ENCODE measurements at places on chromosomes 2 and 18.

- DNase-seq: no peak
Observed at GRCh38 chr2:230723363-230723762, 10.7 kb downstream of the CAB39 start.

- no peak for DNase-seq
Observed at GRCh38 chr2:56224316-56224715, 40.5 kb downstream of the CCDC85A start.

- DNase-seq: no peak
Observed at GRCh38 chr2:150127995-150128394, 359.5 kb downstream of the RND3 start.

DNA sequence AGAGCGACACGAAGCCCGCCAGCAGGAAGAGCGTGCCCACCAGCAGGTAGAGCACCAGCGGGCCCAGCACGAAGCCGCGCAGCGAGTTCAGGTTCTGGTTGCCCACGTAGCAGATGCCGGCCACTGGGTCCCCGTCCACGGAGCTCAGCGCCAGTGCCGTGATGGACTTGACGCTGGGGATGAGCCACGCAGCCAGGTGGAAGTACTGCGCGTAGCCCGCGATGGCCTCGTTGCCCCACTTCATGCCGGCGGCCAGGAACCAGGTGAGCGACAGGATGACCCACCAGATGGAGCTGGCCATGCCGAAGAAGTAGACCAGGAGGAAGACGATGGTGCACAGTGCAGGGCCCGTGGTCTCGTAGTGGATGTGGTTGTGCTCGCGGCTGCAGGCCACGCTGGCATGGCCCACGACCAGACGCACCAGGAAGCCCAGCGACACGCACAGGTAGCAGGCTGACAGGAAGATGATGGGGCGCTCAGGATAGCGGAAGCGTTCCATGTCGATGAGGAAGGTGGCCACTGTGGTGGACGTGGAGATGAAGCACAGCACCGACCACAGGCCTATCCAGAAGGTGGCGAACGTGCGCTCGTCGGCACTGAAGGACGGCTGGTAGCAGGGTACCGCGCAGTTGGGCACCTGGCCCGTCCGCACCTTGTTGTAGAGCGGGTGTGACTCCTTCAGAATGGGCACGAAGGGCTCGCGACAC lies 2.1 kb downstream of the FZD5 start:
- peak; percentile 56 for DNase-seq

DNA sequence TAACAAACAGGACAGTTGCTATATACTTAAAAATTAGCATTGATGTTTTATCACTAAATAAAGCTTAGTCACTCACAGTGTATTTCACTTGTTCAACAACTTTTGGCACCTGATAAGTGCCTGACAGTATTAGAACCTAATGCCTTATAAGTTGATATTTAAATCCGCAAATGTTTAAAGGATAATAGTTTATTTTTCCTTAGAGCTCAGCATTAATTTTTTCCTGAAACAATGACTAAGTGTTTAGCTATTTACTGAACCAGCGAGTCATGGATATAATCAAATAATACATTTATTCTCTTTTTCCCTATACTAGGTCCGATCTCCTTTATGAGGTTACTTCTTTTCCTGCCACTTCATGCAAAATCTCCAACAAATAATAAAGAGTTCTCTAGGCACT lies 146.0 kb upstream of the PGAP1 start:
- no peak for DNase-seq

DNA sequence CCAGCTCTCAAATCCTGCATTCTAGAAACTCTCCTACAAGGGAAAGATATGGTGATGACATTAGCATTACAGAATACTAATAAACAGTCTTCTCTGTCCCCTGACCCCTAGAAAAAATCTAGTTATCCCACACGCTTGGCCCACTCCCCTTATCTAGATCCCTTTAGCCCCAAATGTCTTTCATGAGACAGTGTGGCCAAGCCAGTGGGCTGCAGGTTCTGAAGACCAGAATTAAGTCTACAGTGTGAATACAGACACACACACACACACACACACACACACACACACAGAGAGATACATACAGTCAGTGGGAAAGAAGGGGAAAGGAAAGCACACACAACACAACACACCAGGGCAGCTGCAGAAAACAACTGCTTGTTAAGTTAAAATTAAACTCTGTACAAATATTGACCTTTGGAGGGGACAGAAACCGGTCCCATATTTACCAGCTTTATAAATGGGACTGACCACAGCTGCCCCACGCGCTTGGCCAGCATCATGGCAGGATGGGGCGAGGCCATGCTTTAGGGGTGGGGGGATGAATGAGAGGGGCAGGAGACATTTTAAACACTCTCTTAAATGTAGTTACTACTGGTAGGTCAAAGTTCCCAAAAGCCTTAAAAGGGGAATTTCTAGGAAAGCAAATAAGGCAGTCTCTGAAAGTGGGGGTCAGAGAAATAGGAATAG lies 49.1 kb downstream of the NHEJ1 start:
- DNase-seq: no peak

GRCh38 chr2:98759827-98760625 lies 29.1 kb upstream of the MGAT4A start:
- DNase-seq: no peak

- peak; percentile 85 for DNase-seq
Observed at GRCh38 chr2:192194265-192194865, 368 bp downstream of the TMEFF2 start.

DNA sequence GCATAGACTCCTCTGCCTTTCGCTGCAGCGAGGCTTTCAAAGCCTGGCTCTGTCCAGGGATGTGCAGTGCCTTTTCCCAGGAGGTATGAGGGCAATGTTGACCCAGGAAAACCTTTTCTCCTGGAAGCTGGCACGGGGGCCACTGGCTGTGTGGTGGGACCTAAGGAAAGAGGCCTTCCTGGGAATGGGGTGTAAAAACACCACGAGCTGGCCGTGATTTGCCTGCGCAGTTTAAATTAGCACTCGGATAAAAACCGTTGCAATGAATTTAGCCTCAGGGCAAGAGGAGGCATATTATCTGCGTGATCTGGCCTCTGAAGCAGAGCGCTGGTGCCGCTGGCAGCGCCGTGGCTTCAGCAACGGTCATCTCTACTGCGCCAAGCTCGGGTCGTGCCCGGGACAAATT lies 3.0 kb downstream of the OSR1 start:
- no peak for DNase-seq

- DNase-seq: no peak
Observed at GRCh38 chr2:174333017-174333371, 1.8 kb upstream of the SP9 start.

- no peak for DNase-seq
Observed at GRCh38 chr2:121220995-121221394, 64.0 kb downstream of the TFCP2L1 start.

DNA sequence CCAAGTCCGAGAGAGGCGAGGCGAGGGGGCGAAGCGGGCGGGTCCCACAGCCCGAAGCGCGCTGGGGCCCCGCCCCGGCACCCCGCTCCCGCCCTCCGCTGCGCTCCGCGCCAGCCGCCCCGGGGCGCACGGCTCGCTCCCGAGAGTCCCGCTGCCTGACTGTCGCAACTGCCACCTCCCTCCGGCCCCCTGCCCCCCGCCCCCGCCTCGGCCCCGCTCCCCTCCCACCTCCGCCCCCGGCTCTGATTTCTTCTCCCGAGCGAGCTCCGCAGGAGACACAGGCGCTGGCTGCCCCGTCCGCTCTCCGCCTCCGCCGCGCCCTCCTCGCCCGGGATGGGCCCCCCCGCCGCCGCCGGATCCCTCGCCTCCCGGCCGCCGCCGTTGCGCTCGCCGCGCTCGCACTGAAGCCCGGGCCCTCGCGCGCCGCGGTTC lies at the start of gene WNT6:
WNT6 (plus strand) TSS at position 250 of the 432 bp plus-strand sequence. CDS start 233 bp downstream, outside the sequence.
- no peak for DNase-seq

DNA sequence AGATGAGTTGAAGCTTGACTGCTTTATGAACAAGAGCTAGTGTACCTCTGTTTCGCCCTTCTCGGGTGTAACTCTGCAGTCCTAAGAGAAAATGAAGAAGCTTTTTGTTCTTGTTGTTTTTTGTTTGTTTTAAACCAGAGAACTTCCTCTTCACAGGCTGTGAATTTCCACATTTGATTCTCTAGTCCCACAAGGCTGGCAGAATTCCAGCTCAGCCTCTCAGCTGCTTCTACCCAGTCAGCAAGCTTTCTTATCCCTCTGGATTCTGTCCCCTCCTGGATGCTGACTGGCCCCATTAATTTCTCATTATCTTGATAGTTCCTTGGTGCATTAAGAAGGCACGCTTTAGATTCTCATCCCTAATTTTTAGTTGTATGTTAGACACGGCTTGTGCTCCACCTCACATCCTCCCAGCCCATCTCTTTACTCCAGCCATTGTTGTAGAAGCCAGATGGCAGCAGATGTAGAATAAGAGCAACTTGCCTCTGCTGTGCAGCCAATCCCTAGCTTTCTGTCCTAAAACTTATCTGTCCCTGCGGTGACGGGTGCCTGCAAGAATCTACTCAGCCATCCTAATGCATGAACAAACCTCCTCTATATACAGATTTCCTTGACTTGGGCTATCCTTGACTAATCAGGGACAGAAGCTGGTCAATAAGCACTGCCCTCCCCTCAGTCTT lies 12.3 kb upstream of the RESP18 start:
- peak; percentile 43 for DNase-seq

DNA sequence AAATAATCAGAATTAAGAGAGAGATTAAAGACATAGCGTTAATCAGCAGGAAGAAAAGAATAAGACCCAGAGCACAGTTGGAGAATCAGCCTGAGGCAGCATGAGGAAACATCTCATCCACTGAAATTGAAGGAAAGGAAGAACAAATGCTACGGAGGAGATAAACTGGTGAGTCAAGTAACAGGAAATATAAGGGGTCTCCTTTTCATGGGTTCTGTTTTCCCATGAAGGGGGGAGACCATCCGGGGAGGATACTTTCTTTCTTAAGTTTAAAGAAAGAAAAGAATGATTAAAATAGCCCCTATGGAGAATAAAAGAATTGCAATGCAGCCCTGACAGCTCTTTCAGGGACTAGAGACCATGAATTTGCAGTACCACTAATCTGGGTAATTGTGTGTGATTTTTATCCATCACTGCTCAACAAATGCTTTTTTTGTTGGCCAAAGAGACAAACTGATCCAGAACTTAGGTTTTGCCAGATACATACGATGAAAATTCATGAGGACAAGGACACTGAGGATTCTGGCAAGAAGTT lies 17.7 kb downstream of the ROCK2 start:
- no peak for DNase-seq

GRCh38 chr18:40866013-40866645 lies 1088.9 kb upstream of the PIK3C3 start:
- no peak for DNase-seq

DNA sequence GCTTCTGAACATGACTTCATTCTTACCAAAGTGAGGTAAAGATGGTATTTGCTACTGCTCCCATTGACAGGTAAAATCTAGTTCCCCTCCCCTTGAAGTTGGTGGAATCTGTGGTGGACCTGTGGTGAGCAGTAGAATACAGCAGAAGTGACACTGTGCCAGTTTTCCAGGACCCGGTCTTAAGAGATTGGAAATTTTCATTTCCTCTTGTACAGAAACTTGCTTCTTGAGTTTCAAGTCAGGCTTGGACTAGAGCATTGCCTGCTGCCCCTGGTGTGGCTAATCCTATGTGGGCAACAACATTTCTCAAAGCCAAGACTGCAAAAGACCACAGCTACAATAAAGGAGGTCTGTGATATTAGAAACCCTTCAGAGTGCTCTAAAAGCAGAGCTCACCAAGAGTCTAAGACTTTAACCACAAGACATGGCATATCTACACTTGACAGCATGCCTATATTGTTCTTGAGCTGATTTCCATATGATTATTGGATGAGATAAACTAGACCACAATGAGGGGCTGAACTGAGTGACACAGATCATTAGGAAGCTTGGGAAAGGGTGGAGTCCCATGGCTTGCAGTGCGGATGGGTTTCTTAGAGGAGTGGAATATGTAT lies 458.1 kb downstream of the BCL11A start:
- DNase-seq: no peak

DNA sequence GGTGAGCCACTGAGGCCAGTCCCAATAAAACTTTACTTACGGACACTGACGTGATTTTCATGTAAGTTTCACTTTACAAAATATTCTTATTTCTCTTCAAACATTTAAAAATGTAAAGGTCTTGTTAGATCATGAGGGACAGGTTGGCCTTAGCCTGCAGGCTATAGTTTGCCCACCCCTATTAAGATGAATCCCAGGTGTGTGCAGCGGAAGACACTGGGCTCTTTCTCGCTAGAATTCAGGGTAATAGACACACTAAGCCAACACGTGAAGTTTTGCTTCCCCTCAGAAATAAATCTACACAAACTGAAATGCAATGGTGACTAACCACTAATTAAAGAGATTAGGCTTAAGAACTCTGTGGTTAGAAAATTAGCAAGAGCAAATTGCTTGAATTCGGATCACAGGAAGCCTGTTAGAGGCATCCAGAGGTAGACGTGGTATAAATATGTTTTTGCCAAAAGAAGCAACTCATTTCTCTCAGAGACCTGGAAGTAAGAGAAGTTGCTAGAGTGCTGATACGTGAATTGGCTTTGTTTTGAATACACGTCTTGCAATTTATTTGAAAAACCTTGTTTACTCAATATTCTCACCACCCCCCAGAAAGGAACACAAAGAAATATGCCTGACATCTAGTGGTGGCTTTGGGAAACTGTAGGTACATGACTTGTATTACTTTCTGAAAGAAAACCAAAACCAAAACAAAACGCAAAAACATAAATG lies 151.6 kb downstream of the DTNB start:
- DNase-seq: peak; percentile 55

DNA sequence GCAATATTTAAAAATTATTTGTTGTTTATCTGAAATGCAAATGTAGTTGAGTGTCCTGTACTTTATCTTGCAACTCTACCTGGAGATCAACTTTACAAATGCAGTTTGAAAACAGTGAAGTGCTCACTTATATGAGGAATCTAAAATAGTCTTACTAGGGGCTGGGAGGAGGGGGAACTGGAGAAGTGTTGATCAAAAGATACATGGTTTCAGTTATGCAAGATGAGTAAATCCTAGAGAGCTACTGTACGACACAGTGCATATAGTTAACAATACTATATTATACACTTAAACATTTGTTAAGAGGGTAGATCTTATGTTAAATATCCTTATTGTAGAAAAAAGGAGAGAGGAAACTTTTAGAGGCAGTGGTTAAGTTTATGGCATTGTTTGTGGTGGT lies 241.9 kb downstream of the BCL11A start:
- DNase-seq: no peak

- no peak for DNase-seq
Observed at GRCh38 chr18:23970161-23971096, 44.1 kb upstream of the TTC39C start.

DNA sequence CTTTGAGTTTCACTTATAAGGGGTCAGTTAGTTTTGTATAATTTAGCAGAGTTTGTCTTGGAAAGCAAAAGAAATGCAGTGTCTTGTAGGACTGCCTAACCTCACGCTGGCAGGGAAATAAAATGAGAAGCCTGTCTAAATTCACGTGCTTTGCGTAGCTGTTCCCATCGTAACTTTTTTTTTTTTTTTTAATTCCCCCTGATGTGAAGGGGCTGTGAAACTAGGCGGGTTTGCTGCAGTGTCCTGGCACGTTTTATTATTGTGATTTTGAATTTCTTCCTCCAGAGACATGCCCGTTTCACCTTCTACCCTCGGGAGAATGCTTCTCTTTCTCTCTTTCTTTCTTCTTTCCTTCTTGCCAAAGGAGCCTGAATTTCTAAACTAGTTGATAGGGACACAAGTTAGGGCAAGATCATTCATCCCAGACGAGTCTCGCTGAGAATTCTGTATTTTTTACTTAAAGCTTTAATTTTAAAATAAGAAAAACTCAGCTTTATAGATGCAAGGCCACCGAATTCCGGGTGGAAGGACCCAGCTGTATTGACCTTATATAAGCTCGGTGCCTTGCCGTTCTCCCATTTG lies 2.3 kb downstream of the MEIS1 start:
- peak; percentile 54 for DNase-seq

- peak; percentile 73 for DNase-seq
Observed at GRCh38 chr18:61635901-61636528, 256.8 kb downstream of the RNF152 start.

GRCh38 chr2:65786007-65786717 lies 353.8 kb upstream of the SPRED2 start:
- DNase-seq: no peak
